ENCODE measurements at places on chromosomes 3 and 15.
A peak's percentile ranks its signal among the peaks of the same experiment; 100 is the strongest.

DNA sequence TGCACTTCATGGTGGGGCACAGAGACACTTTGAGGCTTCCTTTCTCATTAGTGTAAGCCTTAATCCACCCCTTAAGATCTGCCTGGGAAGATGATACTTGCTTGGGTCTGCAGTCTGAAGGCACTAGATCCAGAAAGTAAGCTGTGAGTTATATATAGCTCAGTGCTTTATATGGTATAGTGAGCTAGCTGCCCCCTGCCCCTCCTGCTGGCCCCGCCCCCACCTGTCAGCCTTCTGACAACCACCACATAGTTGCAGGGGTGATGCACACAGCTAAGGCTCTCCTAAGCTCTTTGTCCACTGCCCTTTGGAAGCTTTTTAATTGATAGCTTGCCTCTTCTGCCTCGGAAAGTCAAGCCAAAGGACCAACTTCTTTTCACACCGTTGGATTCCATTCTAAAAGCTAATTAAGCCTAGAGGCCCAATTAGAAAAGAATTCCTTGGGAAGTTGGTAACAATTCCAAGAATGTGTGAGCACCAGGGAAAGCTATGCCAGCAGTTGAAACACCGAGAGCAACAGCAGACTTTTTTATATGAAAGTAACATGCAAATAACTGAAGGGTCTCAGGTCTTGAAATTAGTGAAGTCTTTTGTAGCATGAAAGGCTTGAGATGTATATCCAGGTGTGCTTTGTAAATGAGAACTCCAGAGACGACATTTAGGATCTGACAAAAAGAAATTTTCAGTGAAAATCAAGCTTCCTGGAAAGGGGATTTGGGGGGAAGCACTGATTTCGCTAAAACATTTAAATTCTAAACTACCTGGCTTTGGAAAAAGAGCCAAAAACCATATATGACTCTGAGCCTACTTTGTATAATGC, 2.3 kb downstream of the TPM1 start:
- DNase-seq: no peak

GRCh38 chr15:68107142-68107541, 53.0 kb downstream of the PIAS1 start:
- no peak for DNase-seq

DNA sequence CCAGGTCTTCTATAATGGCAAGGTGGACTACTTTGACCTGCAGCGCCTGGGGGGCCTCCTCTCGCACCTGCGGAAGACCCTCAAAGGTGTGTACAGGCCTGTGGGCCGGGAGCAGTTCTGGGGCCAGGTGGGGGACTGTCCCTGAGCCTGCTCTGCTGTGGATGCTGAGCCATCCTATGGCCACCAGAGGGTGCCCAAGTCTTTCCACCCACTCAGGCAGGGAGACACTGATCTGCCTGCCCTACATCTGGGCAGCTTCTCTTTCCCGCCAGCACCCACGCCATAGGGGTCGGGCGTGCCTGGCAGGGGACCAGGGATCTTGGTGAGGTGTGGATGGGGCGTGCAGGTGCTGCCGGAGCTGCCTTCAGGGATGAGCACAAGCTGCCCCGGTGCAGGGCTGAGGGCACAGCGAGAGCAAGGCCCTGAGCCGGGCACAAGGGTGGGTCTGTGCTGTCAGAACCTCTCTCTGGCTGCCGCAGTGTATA, 14.1 kb downstream of the RNF123 start:
- peak; percentile 25 for DNase-seq

DNA sequence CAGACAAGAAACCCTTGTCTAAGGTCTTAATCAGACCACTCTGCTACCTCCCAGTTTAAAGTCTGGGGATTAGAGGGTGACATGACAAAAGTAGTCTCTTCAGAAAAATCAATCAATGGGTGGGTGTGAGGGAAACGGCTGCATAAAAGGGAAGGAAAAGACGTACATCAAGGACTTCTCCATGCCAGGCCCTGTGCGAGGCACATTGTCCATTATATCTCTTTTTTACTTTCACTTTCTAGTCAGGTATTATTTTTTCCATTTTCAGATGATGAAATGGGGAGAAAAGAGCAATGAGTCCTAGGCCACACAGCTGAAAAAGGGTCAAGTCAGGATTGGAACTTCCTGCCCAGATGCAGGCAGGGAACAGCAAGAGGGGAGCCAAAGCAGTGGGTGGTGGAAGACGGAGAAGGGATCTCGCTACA, 4.6 kb upstream of the CX3CR1 start:
- DNase-seq: no peak

GRCh38 chr3:53844262-53845102, 1.7 kb downstream of the CHDH start:
- DNase-seq: no peak

- no peak for DNase-seq
Measured at GRCh38 chr3:184767377-184767776, 44.6 kb upstream of the VPS8 start.

GRCh38 chr3:148408667-148409066, 289.0 kb upstream of the AGTR1 start:
- DNase-seq: no peak

- DNase-seq: no peak
Measured at GRCh38 chr15:90400005-90400758, 12.1 kb downstream of the IQGAP1 start.

GRCh38 chr3:57903124-57903890, 104.9 kb upstream of the FLNB start:
- no peak for DNase-seq

GRCh38 chr15:38427380-38427779, 26.5 kb upstream of the FAM98B start:
- no peak for DNase-seq

DNA sequence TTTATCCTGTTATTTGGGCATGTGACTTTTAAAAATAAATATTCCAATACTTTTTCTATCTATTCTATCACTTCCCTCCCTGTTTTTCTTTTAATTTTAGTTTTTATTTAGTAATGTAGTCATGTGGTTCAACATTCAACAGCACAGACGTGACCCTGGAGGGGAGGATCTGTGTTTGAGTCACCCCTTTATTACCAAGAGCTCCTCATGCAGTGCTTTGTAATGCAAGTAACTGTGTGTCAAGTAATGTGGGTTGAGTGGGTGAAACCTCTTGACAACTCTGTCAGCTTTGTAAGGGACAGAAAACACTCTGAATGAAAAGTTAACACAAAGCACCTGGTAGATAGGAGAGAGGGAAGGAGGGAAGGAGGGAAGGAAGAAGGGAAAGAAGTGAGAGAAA, 89.7 kb upstream of the FGF12 start:
- DNase-seq: no peak

DNA sequence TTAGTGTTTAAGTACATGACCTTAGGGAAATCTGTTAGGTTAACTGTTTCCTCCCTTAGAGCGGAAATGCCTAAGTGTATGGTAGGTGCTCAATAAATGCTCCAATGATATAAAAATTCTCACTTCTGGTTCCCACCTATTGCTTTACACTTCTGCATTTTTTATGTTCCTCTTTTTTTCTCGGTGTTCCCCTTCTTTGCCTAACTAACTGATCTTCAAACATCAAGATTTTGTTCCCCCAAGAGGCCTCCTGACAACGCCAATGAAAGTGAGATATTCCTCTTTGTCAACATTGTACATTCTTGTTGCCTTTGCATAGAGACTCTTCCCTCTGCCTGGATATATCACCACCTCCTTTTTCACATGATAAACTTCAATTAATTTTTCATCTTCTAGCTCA, 17.4 kb downstream of the SLC35A5 start:
- no peak for DNase-seq

DNA sequence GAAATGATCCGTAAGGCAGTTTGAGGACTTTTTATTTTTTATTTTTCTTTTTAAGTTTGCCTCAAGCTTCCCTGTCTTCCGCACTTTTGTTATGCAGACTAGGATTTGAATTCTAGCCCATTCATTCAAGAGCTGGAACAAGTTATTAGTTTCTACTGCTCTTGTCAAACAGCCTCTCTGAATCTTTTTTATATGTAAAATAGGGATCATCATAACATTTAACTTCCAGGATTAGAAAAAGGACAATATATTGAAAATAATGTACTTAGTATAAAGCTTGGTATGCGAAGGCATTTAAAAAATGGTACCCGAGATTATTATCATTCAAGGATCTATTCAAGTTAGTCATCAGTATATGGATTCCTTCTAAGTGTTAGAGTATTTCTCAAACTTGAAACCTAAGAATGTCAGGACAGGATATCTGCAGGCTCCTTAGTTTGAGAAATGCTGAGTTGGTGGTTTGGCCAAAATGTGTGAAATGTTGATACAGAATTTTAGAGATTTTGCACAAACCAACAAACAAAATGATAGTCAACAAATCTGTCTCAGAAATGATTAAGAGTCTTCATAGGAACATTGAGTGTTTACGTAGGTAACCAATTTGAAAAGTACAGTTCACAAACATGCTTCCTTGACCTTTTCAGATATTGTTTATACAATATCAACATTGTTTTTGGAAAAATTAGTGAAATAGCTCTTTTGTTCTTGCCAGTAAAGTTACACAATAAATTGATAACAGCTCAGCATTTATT, 40.5 kb upstream of the IGSF10 start:
- no peak for DNase-seq

DNA sequence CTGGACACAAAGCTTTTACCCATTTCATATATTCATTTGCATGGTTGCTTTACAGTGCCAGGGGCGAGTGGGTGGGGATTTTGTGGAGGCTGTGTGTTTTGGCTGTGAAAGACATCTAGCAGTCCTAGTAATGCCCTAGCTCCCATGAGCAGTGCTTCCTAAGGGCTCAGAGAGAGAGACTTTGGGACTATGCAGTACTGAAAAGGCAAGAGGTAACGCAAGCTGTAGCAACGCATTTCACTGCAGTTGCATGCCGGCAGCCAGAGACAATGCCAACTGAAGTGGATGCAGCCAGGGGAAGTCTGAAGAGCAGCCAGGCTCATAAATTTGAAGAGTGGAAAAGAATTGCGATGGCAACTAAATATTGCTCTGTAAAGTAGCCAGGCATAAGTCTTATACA, 27.4 kb upstream of the ATP10A start:
- DNase-seq: no peak

DNA sequence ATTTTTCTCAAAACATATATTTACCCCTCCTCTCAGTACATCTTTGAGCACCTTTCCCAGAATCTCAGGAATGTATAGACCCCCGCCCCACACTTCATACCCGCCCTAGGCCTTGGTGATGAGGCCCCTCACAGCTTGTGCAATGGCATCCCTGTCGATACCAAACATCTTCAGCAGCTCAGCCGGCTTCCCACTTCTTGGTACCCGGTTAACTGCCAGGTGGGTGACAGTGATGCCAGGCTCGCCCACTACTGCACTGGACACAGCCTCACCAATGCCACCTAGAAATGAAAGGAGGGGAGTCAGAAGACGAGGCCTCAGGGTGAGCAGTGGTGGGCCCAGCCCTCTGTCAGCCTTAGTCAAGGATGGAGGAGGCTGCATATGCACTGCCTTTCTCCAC, 30.2 kb downstream of the TKT start:
- no peak for DNase-seq

DNA sequence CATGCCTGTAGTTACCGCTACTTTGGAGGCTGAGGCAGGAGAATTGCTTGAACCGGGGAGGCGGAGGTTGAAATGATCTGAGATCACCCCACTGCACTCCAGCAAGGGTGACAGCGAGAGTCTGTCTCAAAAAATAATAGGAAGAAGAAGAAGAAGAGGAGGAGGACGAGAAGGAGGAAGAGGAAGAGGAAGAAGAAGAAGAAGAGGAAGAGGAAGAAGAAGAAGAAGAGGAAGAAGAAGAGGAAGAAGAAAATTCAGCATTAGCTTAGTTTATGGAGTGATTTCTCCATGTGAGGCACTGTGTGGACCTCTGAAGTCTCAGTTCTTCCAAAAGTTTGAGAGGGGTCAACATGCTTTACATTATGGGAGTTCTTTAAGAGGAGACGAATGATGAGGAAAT, 17.4 kb upstream of the MEGF11 start:
- DNase-seq: no peak

GRCh38 chr15:88818920-88819319, 15.7 kb downstream of the ACAN start:
- DNase-seq: no peak

- no peak for DNase-seq
Measured at GRCh38 chr3:13563911-13564310, 15.0 kb downstream of the FBLN2 start.

DNA sequence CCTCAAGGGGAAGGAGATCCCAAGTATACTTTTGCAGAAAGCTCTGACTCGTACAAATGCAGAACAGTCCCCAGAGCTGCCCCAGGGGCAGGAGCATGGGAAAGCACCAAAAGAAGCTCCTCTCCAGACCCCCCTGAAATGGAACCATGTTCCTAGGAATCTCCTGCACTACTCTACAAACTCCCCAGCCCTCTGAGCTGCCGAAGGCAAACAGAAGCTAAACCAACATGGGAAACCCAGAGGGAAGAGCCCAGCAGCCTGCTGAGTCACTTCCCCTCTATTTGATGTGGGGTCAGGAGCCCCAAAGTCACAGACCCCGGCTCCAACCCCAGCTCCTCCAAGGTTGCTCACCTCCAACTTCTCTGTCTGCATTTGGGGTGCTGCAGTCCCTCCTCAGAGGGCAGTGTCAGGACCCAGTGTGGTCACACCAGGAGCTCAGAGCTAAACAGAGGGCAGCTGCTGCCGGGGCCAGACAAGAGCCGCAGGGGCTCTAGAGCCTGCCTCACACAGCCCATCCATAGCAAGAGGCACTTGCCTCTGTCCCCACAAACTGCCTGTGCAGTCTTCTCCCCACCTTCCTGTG, 3.8 kb upstream of the PLXNA1 start:
- no peak for DNase-seq

DNA sequence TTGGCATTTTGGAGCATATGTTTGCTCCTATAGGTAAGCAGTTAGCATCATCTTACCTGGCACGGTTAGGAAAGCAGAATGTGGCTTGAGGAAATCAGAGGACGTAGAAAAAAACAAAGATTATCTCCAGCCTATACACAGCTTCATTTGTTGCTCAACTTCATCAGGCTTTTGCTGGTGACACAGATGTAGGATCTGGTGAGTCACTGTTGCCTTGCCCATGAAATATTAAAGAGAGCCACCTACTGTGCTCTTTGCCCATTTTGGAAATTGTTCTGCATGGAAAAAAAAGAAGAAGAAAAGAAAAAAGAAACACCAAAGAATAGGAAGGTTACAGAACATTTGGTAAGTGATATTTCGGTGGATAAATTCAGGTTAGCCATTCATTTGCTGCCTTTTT, 3.8 kb downstream of the IL1RAP start:
- no peak for DNase-seq

DNA sequence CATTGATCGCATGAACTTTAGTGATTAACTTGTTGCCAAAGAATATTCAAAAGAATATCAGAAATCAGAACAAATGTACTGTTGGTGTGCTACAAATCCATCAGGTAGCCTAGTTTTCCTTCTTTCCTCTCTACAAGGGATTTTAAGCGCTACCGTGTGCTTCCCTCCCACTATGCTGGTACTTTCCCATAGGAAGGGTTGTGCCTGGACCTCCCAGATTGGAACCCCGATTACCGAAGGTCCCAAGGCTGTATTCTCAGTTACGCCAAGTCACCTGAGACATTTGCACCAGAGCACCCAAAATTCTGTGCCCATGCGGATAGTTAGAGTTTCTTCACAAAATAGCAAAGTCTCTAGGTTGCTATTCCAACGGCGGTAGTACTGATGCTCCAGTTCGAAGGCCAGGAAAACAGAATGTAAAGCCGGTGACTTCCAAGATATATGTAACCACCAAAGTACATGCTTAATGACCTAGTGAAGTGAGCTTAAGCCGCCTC, 23.4 kb upstream of the GATM start:
- no peak for DNase-seq

GRCh38 chr15:39495871-39496840, 84.7 kb upstream of the THBS1 start:
- DNase-seq: no peak
